Aorta (tissue), 5 donors: ENCODE measurements at places on chromosomes 5 and 9. TPM values are rescaled to one million over a fixed set of nuclear protein-coding genes. Genes with fewer than 3 reads are reported as not detected.
A peak's percentile ranks its signal among the peaks of the same experiment; 100 is the strongest.

DNA sequence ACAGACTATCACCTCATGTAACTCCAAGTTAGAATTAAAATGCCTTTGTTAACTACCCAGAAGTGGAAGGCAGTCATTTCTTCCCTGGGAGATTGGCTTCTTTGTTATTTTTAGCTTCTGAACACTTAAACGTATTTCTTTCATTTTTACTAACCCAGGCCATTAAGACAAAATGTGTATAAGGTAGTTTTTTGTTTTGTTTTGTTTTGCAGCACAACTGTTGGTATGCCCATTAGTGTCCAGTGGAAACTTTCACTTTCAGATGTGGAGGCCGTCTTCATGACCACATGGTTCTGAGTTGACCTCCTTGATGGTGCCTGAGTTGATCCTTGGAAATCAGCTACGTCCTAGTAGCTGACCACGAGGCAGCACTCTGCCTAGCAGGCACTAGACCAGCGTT lies 264.6 kb upstream of the ZNF608 start:
- H3K4me1 ChIP-seq: no peaks in the 10 kb centered on the region
- no peak overlapping the region for H3K4me3 ChIP-seq
- DNase-seq: no peak
- H3K27ac ChIP-seq: no peak overlapping the region
- no peaks in the 10 kb centered on the region for H3K36me3 ChIP-seq

- H3K36me3 ChIP-seq: no peaks in the 10 kb centered on the region
- no peak overlapping the region for H3K27ac ChIP-seq
- H3K4me3 ChIP-seq: no peak overlapping the region
- no peak for DNase-seq
- H3K27me3 ChIP-seq: no peaks in the 10 kb centered on the region
Measured at GRCh38 chr5:54743997-54744788, 226.6 kb downstream of the SNX18 start.

- no peak overlapping the region for H3K27ac ChIP-seq
- DNase-seq: no peak
- H3K36me3 ChIP-seq: no peaks in the 10 kb centered on the region
- peaks cover 4% of the 10 kb centered on the region for H3K4me1 ChIP-seq
Measured at GRCh38 chr5:154284433-154284832, 93.9 kb downstream of the GALNT10 start.

CBY3 gene
- total RNA-seq: not detected

GPX3 gene
- total RNA-seq: 694 TPM

DNA sequence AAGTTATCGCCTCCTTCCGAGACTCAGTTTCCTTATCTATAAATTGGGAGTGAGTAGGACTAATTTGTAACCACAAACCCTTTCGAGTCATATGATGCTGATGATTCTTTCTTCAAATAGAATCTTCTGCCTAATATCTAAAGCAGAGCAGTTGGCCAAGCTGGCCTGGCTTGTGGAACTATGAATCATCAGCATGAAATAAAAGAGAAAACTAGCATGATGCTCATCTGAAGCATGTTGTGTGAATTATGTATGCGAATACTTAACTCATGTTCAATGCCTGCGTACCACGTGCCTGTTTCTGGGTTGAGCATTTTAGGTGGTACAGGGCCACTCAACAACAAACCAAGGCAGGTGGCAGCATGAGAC lies 15.0 kb upstream of the ORM1 start:
- no peaks in the 10 kb centered on the region for H3K36me3 ChIP-seq
- DNase-seq: no peak
- H3K4me3 ChIP-seq: no peak overlapping the region
- H3K27ac ChIP-seq: no peak overlapping the region
- H3K27me3 ChIP-seq: no peaks in the 10 kb centered on the region

DNA sequence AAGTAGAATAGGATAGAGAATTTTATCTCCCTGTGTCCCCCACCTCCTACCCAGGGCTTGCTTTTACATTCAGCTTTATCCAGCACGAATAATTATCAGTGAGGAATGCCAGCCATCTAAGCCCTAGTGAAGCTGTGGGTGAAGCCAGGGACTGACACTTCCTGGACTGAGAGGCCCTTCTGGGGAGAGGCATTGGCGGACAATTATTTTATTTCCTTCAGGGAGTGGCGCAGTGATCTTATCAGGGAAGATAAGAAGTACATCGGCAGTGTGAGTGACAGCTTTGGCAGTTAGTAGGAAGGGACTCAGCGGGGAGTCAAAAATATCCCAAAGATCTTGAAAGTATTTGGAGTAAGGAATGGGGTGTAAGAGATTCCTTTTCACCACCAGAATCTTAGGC lies 34.9 kb upstream of the RPS23 start:
- no peak for DNase-seq
- peaks cover 4% of the 10 kb centered on the region for H3K4me1 ChIP-seq
- H3K27ac ChIP-seq: peak overlapping the region; percentile 33
- no peaks in the 10 kb centered on the region for H3K36me3 ChIP-seq

DNA sequence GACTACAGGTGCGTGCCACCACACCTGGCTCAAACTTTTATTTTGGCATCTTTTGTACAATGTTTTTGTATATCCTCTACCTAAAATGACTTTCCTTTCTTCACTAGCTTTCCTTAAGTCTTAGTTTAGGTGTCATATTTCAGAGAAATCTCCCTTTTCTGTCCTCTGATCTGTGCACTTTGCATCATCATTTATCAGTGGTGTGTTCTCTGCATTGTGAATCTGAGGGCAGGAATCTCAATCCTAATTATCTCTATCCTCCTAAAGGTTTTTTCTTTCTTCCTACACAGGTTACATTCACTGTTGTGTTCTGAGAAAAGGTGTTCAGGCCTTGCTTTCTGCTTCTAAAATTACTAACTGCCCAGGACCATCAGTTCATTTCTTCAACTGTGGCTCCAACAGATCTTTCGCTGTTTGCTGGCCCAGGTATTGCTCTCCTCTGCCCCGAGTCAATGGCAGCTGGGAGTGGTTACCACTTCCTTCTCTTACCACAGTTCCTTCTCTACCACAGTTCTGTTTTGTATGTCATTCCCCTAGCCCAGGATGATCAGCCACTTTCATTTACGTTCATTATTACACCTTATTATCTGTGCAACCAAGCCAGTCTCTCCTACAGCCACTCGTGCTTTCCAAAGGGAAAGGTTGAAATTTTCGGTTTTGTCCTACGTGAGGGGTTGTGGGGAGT lies 14.0 kb downstream of the TGFBR1 start:
- H3K27ac ChIP-seq: no peak overlapping the region
- H3K36me3 ChIP-seq: no peaks in the 10 kb centered on the region

OR1J2 gene
- not detected for total RNA-seq

DNA sequence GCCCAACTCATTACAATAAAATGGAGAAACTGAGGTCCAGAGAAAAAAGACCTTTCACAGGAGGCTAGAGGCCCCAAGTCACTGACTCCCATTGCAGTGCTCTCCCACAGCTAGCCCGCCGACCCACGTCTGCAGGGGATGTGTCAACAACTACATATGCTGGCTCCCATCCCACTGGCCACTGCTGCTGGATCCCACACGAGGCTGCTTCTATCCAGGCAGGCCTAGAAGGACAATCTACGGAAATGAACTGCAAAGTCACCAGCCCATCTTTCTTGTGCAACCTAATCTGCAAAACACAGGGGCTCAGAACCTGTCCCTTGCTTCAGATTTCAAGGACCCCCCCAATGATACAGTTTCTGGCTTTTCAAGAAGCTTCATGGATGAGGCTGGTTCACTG lies 24.0 kb downstream of the RAPGEF1 start:
- H3K27ac ChIP-seq: peak overlapping the region; percentile 50
- H3K4me1 ChIP-seq: peaks cover 3% of the 10 kb centered on the region
- no peak overlapping the region for H3K4me3 ChIP-seq
- H3K27me3 ChIP-seq: no peaks in the 10 kb centered on the region

GRCh38 chr9:68777070-68777763 lies 72.2 kb downstream of the PIP5K1B start:
- DNase-seq: no peak
- no peak overlapping the region for H3K27ac ChIP-seq
- no peak overlapping the region for H3K4me3 ChIP-seq
- no peaks in the 10 kb centered on the region for H3K36me3 ChIP-seq

PCDHGB5 gene
- 11.7 TPM for total RNA-seq

AHRR gene
- total RNA-seq: 1.9 TPM

COL27A1 gene
- 36.9 TPM for total RNA-seq

DNA sequence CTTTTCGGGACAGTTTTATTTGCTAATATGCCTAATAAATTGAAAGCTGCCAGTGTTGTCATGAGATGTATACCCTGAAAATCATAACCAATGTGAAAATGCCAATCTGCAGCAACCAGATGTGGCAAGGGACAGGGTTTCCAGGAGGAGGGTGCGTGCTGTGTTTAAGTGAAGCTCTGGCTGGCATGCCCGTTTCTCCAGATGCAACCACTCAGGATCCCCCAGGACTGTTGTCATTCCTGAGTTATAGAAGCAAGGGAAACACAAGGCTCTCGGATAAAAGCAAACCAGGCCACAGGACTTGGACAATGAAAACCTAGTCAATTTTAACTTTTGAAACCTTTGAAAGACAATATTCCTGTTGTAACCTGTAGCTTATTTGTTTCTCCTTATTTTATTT lies 360.2 kb downstream of the SLIT3 start:
- no peaks in the 10 kb centered on the region for H3K27me3 ChIP-seq
- no peaks in the 10 kb centered on the region for H3K4me1 ChIP-seq
- no peak overlapping the region for H3K27ac ChIP-seq
- no peaks in the 10 kb centered on the region for H3K36me3 ChIP-seq
